ENCODE measurements at places on chromosomes 11 and 22. TPM values are rescaled to one million over a fixed set of nuclear protein-coding genes. Genes with fewer than 3 reads are reported as not detected.

Gene SAA4
- not detected for total RNA-seq

Gene ELFN2
- total RNA-seq, result 21.9 TPM

Gene OR52I2
- not detected for total RNA-seq

Gene TRIM29
- not detected for total RNA-seq

Gene RIC3
- 61.0 TPM for total RNA-seq

Gene KCNQ1
- total RNA-seq, result not detected

Gene RFPL1
- total RNA-seq, result not detected

Gene TMEM123
- total RNA-seq, result 149 TPM

Gene SPATA19
- total RNA-seq, result not detected

Gene SERHL2
- 5.3 TPM for total RNA-seq

Gene TMA7B
- not detected for total RNA-seq

Gene OR51B4
- total RNA-seq, result 0.94 TPM

Gene APOL5
- not detected for total RNA-seq

Gene SCT
- total RNA-seq, result not detected

Gene CLMP
- total RNA-seq, result 61.3 TPM

Gene POU2AF3
- 0.94 TPM for total RNA-seq
